Esophagus squamous epithelium (tissue), 5 donors: ENCODE measurements at places on chromosomes 3 and 15.

DNA sequence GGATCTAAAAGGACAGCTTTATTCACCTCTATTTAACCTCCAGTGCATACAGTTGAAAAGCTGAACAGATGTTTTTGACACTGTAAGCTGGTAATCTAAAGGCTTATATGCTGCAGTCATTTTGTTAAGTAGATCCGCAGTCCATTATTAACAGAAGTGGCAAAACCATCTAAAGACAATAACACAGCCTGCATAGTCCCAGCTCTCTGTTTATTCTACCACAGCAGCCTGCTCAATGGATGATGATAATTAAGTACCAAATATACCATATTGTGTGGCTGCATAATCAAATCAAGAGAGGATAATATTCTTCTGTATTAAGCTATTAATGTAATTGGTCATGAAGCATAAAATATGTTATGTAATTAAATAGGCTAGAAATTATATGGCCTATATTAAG is 207.1 kb downstream of the MEIS2 start:
- DNase-seq: no peak

GRCh38 chr3:184320104-184320445 is 5.7 kb downstream of the EIF4G1 start:
- peak; percentile 55 for DNase-seq

- no peak for DNase-seq
Measured at GRCh38 chr3:159792070-159792469, 196.6 kb upstream of the IL12A start.

DNA sequence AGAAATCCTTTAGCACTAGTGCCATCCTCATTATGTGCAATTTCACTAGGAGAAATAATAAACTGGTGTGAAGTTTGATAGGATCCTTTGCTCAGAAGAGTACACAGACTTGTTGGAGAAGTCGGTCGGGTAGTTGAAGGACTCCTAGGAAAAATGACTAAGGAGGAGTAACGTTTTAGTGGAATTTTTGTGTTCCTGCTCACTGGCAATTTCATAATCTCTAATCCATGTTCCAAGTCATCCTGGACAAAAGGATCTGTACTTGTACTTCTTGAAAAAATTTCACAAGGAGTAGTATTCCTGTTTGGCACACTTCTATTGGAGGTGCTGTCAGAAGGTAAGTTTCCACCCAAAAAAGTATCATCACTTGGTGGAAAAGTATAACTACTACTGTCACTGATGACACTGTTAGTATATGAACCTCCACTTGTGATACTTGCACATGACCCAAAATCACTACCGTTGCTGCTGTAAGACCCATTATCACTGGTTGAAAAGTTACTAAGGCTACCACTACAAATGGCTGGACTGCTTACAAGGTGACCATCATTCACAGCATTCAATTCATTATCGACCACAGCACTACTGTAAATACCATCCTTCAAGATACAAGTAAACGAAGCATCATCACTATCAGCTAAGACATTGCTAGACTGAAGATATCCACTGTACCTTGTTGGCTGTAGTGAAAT is 77.4 kb downstream of the NEDD4 start:
- no peak for DNase-seq

GRCh38 chr15:36858423-36858822 is 241.9 kb downstream of the MEIS2 start:
- no peak for DNase-seq

DNA sequence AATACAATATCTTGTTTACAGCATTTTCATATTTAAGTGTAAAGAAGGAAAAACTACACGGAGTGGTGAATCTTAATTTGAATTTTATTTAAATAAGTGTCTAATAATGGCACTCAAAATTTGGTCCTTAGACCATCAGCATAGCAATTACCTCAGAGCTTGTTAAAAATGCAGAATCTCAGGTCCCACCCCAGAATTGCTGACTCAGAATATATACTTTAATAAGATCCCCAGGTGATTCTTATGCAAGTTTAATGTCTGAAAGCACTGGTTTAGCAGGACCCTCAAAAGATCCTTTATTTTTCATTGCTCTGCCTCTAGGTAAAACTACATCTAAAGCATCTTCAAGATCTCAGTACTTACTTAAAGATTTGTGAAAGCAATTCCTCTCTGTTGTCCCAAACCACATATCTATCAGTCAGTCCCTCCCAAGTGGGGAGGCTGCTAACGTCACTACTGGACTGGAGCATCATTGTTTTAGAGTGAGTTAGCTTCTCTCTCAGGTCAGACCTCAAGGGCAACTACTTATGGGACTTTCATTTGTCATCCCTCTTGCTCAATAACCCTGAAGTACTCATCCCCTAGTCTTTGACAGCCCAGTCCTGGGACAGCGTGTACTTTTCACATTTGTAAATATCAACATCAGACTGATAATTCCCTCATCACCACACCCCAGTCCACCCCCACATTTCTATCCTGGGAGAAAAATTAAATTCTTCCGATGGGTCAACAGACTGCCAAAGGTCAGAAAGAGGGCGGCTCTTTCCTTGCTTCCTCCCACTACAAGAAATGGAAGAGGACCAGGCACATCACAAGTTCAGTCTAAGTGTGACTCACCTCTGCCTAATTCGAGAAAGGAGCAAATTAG is 76.7 kb downstream of the CBLB start:
- DNase-seq: peak; percentile 10

DNA sequence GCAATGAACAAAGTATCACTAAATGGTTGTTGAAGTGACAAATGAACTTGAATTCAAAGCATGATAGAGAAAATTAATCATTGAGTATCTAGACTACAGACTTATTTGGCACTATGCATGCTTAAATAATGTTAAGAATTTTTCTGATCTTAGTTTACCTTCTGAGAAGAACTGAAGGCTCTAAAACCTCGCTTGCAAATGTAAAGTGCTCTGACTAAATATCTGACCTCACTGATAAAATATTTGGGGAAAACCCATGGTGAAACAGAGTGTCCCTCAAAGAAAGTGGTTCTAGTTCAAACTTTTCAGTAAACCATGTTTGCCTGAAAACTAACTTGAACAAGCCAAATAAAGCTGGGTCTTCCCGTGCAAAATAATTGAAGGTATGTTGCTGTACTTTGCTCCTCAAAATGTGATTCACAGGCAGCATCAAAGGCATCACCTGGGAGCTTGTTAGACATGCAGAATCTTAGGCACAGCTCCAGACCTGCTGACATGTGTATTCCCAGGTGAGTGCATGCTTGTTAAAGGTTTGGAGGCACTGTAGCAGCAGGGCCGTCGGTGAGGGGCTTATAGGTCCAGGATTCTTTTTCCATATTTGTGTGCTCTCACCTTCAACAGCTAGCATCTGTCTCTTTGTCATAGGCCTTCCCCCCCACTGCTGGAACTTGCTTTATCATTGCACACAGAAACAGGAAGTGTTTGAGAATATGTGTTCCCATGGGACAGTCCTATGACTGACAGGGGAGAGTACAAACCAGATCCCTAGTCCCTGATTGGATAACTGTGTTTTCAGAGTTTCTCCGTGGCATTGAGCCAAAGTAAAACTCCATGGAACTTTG is 524.2 kb upstream of the LMCD1 start:
- DNase-seq: no peak

DNA sequence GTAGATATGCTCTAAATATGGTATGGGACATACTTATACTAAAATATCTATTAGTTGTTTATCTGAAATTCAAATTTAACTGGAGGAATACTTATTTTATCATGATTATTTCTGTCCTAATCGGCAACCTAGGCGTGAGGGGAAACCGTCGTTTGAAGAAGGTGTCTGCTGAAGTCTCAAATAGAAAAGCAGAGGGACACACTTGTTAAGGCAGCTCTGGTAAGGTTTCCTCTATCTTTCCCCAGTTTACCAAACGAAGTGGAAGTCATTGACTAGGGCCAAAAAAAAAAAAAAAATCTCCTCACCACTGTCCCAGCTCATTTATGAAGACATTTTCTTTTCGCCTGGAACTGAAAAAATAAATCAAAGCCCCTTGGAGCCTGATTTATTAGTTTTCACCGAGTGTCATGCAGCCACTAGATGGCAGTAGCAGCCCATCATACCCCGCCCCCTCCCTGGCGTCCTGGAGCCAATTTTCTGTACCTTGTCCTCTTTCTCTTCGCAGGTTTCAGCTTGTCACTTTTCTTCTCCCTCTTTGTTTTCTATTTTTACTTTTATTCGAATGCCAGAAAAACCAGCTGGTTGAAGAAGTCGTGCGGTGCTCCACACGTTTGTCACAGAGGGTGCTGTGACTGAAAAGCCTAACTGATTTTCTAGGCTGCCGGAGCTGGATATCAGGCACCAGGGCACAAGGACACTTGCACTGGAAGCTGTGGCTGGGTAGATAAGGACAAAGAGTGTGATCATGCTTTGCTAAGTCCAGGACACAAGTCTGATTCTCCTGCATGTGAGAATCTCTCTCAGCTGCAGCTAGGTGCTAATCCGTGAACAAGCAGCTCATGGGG is 238.7 kb downstream of the ZPLD1 start:
- DNase-seq: no peak

DNA sequence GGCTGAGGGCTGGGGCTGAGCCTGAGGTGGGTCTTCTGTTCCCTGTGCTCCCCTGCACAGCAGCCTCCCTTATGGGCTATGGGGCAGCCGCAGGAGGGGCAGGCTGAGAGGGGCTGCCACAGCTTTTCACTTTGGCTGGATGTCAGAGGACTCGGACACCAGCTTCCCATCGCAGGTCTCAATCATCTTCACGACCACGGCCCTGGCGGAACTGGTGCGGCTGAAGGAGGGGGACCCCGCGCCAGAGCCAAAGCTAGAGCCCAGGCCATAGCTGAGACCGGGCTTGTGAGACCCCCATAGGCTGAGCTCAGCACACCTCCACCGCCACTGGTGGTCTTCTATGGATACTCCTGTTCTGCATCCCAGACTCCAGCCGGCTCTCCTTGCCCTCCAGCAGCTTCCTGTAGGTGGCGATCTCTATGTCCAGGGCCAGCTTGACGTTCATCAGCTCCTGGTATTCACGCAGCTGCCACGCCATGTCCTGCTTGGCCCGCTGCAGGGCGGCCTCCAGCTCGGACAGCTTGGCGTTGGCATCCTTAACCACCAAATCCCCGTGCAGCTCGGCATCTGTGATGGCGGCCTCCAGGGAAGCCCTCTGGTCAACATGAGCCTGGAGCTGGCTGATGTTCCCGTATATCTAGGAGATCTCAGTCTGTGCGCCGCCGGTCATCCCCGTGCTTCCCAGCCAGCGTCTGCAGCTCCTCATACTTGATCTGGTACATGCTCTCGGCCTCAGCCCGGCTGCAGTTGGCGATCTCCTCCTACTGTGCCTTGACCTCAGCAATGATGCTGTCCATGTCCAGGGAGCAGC is 181.7 kb upstream of the SYNPR start:
- no peak for DNase-seq

- DNase-seq: no peak
Measured at GRCh38 chr3:78993375-78993774, 774.4 kb downstream of the ROBO1 start.

- no peak for DNase-seq
Measured at GRCh38 chr3:116809208-116809607, 99.6 kb downstream of the TUSC7 start.

GRCh38 chr15:55183679-55184078 is 13.1 kb downstream of the RSL24D1 start:
- no peak for DNase-seq

- no peak for DNase-seq
Measured at GRCh38 chr3:108127301-108127988, 36.6 kb upstream of the CD47 start.

GRCh38 chr3:122957707-122958689 is 69.6 kb downstream of the SEMA5B start:
- DNase-seq: no peak

DNA sequence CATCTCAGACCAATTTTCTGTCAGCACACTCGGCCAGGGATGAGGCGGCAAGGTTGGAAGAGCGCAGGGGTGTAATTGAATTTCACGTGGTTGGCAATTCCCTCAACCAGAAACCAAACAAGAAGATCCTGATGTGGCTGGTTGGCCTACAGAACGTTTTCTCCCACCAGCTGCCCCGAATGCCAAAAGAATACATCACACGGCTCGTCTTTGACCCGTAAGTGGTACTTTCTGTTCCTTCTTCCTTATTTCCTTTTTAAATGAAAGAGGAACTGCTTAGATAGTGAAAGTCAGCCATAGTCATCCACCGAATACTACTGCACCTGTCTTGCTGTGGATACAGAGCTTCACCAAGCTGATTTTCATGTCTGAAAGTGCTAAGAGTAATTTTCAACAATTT is 60.1 kb downstream of the SGO1 start:
- DNase-seq: no peak

GRCh38 chr3:128623762-128624176 is 26.8 kb downstream of the RPN1 start:
- DNase-seq: no peak

GRCh38 chr15:40229316-40229715 is 9.5 kb upstream of the PAK6 start:
- no peak for DNase-seq

- DNase-seq: no peak
Measured at GRCh38 chr3:102481050-102481449, 46.2 kb downstream of the ZPLD1 start.

- DNase-seq: no peak
Measured at GRCh38 chr3:38148311-38148882, 9.9 kb downstream of the MYD88 start.

DNA sequence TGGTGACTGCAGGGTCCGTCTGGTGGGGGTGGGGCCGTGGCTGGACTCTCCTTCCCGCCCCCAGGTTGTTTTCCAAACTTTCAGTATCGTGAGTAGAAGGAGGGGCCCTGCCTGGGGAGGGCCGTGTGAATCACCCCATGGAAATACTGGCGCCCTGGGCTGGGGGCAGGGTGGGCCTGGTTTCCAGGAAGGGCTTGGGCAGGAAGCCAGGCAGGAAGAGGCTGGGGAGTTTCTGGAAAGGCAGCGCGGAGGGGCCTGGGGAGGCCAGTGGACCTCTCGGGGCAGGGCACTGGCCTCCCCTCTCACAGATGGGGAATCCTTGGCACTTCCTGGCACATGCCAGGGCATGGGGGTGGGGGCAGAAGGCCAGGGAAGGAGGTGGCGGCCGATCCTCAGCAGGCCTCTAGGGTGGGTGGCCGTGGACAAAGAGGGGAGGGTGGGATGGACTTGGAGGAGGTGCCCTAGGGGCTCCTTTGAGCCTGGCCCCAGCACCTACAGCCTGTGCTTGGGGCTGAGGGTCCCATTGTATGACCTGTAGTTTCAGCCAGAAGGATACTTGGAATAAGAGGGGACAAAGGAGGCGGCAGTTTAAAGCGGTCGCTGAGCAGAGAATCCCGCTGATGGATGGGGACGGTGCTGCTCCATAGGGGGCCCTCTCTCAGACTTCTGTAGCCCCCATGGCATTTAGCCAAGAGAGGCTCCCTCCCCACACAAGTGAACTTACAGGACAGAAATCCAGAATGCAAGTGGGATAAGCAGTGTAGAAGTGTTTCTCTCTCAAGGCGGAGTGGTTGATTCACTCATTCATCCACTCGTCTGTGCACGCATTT is 56.5 kb upstream of the GATA2 start:
- no peak for DNase-seq
